ENCODE measurements at places on chromosomes 3 and 15.

DNA sequence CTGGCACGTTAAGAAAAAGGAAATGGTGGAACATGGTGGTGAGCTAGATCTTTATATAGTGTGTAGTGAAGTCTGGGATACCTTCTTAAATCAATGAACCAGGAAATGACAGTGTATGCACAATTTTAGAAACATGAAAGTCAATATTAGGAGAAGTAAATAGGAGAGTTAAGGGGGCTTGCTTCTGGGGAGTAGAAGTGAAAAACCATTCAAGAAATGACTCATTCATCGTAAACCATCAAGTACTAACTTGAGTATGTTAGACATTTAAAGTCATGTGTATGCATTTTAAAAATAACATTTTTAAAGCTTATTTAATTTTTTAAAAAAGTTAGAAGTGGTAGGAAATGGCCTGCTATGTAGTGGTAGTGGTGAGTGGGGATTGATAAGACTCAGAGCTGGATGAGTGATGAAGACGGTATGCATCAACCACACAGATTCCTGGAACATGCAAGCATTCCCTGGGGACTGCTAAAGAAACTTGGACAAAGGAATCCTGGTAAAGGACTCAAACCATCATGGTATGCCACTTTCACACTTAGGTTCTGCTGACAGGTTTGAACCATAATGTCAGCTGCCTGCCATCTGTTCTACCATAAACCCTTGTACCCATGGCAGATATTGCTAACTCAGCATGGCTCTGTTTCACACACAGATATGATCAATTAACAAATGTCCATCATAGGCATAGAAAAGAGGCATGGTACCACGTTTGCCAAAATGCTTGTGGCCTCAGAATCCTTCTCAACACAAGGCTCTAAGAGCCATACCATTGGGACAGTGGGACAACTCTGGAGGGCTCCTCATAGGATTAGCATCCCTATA is 28.9 kb upstream of the MITF start:
- no peak for DNase-seq

GRCh38 chr15:99050328-99050980 is 42.9 kb upstream of the PGPEP1L start:
- DNase-seq = no peak

- no peak for DNase-seq
Measured at GRCh38 chr3:124811436-124811835, 75.7 kb downstream of the ITGB5 start.

GRCh38 chr15:41876007-41876406 is 17.8 kb downstream of the SPTBN5 start:
- DNase-seq = no peak

GRCh38 chr3:71041371-71041770 is 542.2 kb downstream of the FOXP1 start:
- no peak for DNase-seq

DNA sequence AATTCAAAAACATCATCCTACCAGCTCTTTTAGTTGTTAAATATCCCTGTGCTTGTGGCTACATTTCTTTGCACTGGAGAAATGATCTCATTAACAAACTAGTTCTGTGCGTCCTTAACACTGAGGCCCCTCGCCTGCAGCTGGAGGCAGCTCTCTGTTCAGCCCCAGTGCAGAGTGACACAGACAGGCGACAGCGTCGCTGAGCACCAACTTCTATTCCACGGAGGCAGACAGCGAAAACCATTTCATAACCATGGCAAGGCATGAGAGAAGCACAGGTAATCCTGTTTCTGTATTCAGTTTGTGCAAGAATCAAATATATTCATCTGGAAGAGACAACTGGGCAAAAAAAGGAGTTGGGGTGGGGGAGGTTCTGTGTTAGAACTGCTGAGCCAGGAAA is 530.7 kb downstream of the ZIC1 start:
- no peak for DNase-seq

DNA sequence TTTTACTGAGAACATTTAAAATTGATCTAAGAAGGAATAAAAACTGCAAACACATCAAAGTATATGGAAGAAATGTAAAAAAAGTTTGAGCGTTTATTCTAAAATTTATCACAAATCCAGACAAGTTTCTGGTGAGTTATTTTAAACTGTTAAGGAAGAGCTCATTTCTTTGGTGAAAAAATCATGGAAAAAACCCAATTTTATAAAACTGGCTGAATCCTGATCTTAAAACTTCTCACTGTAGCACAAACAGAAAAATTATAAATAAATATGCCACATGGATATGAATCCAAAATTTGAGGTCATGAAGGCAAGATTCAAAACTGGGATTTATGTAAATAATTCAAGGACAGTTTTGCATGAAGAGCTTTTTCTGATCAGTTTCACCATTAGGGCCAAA is 205.1 kb upstream of the RGMA start:
- no peak for DNase-seq

DNA sequence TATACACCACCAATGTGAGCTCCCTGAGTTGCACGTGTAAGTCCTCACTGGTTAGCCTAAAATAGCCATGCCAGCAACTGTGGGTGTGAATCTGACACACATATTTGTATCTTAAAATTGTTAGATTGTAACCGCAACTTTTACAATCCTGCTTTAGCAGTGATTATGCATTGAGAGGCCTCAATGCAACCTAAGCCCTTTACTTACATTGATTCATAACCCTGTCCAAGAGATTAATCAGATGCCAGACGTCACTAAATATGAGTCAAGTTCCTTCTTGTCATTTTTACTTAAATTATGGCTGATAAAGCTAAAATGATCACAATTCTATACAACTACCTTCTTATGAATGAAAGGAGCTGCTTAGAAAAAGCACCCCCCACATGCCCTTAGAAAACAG is 46.9 kb downstream of the IL17RD start:
- DNase-seq = no peak

DNA sequence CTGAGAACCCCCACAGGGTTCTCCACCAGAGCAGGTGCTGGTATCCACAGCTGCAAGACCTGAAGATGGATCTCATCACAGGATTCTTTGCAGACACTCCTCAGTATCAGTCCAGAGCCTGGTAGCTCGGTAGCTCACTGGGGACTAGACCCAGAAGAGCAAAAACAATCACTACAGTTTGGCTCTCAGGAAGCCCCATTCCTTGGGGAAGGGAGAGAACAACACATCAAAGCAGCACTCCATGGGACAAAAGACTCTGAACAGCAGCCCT is 22.2 kb downstream of the STRIT1 start:
- no peak for DNase-seq

DNA sequence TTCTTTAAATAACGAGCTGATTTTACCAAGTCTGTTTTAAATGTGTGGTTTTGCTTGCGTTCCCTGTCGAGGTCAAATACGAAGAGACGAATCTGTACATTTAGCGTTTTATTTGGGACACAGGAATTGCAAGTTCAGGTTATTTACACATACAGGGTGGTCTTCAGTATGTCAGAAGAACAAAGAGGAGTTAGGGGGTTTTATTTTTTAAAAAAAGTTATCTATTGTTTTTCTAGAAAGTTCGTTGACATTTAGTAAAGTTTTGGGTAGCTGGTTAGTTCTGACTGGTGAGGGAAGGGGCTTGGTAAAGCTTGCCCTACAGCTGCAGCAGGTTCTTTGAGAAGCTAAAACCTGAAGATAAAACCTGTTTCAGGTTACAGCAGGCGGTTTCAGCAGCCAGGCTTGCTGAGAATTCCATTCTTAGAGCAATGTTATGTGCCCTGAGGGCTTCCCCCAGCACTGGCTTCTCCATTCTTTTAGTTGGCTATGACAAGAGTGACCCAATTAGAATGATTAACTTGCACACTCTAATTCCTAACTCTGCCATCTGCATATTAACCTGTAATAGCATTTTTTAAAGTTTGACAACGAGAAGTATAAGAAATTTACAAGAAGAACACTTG is 815 bp upstream of the ZNF280D start:
- no peak for DNase-seq

- no peak for DNase-seq
Measured at GRCh38 chr3:70608434-70608833, 296.0 kb upstream of the MDFIC2 start.

All from activated gamma-delta T cell treated with anti-CD3 and anti-CD28 coated beads, Interleukin-2, amount 50 U/mL, for 16 hours (primary cell).